Left lobe of liver (tissue), 2 donors: ENCODE measurements at places on chromosomes 7 and 10. TPM values are rescaled to one million over a fixed set of nuclear protein-coding genes. Genes with fewer than 3 reads are reported as not detected.

The LLCFC1 gene
- total RNA-seq, result not detected

The SEMA3E gene
- total RNA-seq, result 0.45 TPM

The ATRNL1 gene
- 1.3 TPM for total RNA-seq

DNA sequence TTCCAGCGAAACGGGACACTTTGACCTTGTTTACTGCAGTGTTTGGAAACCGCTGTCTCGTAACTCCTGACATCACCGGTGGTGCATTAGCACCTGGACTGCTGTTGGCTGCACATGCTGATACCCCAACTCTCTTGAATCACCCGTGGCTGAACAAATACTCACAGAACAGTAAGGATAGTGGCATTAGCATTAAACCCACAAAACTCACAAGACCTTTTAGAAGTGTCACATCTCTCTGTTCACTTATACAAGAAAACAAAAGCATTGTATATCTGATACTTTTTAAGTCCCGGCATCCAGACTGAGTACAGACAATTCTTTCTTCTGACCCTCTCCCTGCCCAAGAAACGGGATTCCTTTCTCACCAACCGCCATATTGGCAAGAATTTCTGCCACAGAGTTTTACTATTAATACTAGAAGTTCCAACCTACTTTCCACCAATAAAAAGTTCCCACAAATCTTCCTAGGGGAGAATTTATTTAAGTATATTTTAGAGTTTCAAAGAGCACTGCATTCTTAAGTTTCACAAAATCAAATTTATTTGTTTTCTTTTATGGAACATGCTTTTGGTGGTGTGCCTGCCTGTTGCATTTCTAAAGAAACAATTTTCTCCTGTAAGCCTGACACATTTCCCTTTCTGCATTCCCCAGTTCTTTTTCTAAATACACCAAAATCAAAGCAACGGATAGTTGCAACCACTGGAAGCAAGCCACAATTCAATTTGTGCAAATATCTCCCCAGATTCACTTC is 208.4 kb upstream of the KLF14 start:
- DNase-seq, result peak; percentile 82

DNA sequence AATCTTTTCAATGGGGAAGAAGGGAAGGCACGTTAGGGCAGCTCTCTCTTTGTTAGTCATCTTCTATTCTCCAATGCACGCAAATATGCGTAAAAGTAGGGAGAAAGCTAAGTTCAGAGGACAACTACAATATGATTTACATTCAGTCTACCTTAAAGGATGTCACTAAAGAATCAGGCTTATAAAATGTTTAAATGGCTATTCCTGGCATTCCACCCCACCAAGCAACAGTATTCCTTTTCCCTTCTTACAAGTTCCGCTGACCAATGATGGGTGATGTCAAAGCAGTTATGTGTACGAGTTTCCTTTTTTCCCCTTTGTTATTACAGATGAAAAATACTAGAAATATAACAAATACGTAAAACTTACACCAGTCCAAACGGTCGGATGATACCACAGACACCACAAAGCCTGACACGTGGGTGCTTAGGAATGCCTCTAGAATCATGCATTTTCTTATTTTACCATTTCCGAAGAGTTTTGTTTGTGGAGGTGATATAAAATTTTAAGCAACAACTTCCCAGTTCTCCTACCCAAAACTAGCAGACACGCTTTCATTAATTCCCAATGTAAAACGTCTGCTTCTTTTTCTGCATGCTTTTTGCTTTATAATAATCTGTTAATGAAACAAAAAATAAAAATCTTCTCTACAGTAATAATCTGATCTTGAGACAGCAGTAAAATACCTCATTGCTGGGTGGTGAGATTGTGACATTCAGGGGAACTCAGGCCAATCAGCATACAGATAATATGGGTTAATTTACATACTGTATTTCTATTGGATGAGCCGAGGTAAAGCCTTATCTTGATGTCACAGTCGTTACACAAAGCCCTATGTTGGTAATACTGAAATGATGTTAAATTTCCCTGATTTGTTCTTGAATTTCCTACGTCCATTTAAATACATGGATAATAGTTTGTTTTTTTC is 708 bp upstream of the GPR85 start:
- no peak for DNase-seq

DNA sequence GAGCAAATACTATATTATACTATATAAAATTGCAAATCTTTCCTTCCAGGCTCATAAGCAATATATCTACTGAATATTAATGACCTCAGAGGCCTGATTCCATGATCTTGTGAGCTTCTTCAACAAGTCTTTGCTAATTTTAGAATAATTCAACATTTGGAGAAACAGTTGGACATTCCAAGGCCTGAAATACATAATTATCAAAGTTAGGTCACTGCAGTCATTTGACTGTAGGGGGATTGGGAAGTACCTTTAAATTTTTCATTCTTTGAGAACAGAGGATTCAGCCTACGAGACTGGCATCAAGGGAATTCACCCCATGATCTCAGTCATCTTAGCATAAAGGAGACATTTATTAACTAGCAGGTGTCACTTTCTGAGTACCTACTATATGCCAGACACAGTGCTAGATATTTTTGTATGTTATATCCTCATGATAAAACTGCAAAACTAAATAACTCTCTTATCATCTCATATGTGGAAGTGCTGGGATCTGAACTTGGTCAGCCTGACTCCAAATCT is 85.4 kb downstream of the DOCK4 start:
- no peak for DNase-seq

- no peak for DNase-seq
Observed at GRCh38 chr7:130909881-130910672, 176.1 kb upstream of the KLF14 start.

DNA sequence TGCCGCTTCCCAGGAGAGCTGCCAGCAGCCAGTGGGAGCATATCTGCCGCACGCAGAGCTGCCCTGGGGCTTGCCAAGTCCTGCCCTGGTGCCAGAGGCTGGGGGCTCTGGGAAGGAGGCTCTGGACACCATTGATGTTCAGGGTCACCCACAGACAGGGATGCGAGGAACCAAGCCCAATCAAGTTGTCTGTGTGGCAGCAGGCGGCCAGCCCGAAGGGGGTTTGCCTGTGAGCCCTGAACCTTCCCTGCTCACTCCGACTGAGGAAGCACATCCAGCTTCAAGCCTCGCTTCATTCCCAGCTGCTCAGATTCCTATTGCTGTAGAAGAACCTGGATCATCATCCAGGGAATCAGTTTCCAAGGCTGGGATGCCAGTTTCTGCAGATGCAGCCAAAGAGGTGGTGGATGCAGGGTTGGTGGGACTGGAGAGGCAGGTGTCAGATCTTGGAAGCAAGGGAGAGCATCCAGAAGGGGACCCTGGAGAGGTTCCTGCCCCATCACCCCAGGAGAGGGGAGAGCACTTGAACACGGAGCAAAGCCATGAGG is 94.6 kb downstream of the TACC2 start:
- no peak for DNase-seq

DNA sequence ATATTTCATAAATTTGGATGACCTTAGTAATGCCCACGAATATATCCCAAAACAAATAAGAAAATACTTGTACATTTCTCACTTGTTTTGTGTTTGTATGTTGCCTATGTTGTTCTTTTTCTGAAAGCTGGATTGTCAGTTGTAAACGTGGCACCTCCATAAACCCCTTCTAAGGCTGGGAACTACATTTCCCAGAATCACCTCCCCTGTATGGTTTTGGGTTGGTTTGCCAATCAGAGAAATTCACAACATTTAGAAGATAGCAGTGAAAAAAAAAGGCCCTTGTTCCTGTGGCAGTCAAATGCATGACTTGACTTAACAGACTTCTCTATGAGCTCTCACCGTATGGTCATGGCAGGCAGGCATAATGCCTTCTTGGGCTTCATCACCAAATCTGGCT is 676.3 kb upstream of the STEAP1 start:
- no peak for DNase-seq

DNA sequence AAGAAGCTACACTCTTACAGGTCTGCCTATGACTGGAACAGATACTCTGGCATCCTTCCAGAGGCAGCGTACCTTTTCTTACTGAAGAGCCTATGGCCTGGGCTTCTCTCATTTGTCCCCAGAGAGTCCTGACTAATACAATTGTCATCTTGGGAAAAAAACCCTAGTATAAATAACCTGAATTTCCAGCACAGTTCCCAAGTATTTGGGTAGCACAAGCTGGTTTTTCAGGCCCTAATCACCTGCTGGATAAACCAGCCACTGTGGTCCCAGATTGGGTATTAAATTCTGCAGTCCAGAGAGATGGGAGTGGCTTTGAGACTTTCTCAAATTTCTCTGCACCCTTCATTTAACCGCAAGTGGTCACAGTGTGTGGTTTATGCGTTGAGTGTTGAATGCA is 186.8 kb upstream of the NEBL start:
- DNase-seq, result no peak

GRCh38 chr7:132709971-132710567 is 133.8 kb upstream of the PLXNA4 start:
- no peak for DNase-seq

- no peak for DNase-seq
Observed at GRCh38 chr7:33905389-33906032, at the start of gene BMPER. Gene BMPER (plus strand): TSS chr7:33905539. CDS start chr7:33905614, 75 bp downstream.
